ENCODE measurements at places on chromosomes 5 and 9.

GRCh38 chr5:80867233-80867632, 92.9 kb upstream of the RASGRF2 start:
- no peak for DNase-seq

DNA sequence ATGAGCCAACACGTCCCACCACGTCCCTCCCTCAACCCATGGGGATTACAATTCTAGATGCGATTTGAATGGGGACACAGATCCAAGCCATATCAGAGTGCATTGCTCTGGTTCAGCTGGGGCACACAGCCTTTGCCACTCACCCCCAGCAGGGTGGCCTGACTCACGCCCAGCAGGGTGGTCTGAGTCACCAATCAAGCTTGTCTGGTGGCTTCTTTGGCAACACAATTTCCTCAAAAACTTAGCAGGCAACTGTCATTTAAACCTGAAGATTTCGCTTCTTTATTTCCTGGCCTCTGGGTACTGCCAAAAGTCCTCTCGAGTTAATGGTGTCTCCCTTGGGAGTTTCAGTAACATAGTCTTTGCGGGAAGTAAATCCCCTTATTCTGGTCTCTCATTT, 16.3 kb upstream of the SEMA5A start:
- no peak for DNase-seq

GRCh38 chr5:172641359-172642050, 442 bp downstream of the NEURL1B start:
- no peak for DNase-seq

DNA sequence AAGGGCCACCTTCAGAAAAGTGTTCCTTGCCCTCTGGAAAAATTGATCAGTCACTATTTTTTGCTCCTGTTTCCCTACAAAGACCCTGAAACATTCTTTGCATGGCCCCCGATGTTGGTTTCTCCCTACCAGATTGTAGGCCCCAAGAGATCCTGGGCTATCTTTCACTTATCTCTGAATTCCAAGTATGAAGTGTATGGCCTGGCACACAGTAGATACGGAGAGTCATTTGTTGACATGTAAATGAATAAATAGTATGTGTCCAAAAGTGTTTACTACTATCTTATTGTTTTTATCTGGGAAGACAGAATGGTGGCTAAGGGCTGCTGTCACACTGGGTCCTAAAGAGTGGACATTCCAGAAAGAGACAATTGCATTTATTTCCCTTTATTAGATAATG, 7.4 kb upstream of the ANKDD1B start:
- no peak for DNase-seq

DNA sequence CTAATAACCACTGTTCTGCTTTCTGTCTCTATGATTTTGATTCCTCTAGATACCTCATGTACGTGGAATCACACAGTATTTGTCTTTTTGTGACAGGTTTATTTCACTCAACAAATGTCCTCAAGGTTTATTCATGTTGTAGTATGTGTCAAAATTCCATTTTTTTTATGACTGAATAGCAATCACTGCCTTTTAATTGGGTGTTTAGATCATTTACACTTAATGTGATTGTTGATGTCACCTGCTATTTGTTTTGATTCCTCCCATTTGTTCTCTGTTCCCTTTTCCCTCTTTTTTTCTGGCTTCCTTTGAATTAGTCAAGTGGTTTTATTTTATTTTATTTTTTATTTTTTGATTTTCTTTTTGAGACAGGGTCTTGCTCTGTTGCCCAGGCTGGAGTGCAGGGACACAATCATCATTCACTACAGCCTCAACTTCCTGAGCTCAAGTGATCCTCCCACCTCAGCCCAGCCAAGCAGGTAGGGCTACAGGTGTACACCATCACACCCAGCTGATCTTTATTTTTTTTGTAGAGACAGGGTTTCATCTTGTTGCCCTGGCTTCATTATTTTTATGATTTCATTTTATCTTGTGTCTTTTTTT, 41.6 kb downstream of the LHX3 start:
- DNase-seq, result no peak

- no peak for DNase-seq
Measured at GRCh38 chr5:98865690-98866089, 63.1 kb downstream of the CHD1 start.

DNA sequence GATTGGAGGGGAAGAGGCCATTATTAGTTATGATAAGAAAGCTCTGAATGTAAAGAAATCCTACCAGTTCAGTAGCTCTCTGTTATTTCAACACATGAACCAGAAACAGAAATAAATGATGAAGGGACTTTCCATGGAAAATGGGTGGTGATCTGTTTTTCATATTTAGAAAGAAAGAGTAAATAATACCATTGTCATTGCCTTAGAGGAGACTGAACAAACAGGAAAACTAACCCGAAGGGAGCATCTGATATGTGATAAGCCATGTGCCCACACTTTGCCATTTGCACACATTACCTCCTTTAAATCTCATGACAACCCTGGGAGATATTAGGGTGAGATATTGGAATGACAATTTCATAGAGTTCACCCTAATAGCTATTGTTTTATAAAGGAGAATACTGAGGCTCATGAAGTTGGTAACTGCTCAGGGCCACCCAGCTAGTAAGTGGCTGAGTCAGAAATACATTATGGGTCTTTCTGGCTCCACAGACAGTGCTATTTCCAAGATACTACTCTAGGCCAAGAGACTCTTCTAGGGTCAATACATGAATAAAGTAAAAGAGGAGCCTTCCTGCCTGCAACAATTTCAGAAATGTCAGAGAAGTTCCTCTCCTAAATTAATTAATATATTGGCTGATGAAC, 111.0 kb upstream of the SLIT3 start:
- DNase-seq, result no peak

DNA sequence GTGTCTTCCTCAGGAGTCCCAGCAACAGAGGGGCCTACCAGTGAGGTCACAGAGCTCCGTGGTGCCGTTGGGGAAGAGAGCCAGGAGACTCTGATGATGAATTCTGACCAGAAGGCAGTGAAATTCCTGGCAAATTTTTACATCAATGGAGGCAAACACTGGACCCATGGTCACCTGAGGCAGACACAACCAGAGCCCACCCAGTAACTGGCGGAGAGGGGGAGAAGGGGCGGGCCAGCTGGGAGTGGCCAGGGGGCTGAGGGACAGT, at the start of gene STPG3:
TSS of gene STPG3 (plus strand) at position 93 of the 268 bp plus-strand sequence. CDS start at position 94, 1 bp downstream.
- no peak for DNase-seq

GRCh38 chr9:132743931-132744479, 73.7 kb downstream of the GTF3C4 start:
- no peak for DNase-seq

GRCh38 chr9:37377688-37378612, 44.5 kb upstream of the GRHPR start:
- DNase-seq, result no peak

DNA sequence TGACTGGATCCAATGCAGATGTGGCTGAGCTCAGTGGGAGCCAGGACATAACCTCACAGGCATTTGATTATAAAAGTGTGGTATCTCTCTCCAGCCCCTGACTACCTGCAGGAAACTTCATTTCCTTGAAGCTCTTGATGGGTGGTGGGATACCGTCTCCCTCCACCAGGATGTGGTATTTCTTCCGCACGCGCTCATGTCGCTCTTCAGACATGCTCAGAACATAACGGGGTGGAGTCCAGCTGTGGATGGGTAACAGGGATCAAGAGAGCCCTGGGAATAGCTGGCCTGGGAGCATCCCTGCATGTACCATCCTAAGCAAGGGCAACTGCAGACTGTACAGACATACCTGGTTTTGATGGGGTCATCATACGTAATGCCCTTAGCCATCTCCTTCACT, 1.2 kb downstream of the DDX41 start:
- no peak for DNase-seq

DNA sequence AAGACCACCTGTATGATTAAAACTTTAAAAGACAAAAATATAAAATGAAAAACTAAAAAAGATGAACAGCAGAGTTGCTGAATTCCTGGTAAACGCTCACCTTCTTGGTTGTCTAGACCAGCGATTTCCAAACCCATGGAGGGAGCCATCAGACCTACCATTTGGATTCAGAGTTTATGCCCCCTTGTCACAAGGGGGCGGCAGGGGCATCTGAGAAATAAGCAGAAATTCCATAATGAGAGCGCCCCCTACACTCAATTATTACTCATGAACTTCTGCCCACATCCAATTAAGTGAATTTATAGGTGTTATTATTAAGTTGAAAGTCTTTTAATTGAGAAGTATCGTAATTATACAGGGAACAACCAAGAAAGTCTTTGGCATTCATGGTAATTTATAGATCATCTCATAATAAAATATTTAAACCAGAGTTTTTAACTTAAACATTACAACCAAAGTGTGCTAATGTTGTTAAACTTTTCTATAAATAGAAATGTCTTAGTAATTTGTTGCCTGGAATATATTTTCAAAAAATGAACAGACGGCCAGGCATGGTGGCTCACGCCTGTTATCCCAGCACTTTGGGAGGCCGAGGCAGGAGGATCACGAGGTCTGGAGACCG, 35.2 kb upstream of the SPATA31C2 start:
- peak; percentile 49 for DNase-seq

- DNase-seq, result no peak
Measured at GRCh38 chr5:117102591-117102990, 528.0 kb upstream of the SEMA6A start.

- DNase-seq, result no peak
Measured at GRCh38 chr9:33731625-33732024, 63.7 kb upstream of the PRSS3 start.

DNA sequence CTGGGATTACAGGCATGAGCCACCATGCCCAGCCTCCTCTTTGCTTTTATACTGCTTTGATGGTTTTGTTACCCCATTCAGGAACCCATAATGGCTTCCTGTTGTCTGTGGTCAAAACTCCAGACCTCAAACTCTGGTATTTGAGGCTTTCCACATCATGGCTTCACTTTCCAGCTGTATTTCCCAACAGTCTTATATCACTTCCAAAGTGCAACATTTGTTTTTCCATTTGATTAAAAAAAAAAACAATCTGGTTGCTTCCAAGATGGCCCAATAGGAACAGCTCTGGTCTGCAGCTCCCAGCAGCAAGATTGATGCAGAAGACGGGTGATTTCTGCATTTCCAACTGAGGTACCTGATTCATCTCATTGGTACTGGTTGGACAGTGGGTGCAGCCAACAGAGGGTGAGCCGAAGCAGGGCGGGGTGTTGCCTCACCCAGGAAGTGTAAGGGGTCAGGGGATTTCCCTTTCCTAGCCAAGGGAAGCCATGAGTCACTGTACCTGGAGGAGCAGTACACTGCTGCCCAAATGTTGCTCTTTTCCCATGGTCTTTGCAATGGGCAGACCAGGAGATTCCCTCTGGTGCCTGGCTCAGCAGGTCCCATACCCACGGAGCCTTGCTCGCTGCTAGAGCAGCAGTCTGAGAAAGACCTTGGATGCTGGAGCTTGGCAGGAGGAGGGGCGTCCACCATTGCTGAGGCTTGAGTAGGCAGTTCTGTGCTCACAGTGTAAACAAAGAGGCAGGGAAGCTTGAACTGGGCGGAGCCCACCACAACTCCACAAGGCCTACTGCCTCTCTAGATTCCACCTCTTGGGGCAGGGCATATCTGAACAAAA, 458.4 kb downstream of the KDM4C start:
- DNase-seq, result peak; percentile 5

DNA sequence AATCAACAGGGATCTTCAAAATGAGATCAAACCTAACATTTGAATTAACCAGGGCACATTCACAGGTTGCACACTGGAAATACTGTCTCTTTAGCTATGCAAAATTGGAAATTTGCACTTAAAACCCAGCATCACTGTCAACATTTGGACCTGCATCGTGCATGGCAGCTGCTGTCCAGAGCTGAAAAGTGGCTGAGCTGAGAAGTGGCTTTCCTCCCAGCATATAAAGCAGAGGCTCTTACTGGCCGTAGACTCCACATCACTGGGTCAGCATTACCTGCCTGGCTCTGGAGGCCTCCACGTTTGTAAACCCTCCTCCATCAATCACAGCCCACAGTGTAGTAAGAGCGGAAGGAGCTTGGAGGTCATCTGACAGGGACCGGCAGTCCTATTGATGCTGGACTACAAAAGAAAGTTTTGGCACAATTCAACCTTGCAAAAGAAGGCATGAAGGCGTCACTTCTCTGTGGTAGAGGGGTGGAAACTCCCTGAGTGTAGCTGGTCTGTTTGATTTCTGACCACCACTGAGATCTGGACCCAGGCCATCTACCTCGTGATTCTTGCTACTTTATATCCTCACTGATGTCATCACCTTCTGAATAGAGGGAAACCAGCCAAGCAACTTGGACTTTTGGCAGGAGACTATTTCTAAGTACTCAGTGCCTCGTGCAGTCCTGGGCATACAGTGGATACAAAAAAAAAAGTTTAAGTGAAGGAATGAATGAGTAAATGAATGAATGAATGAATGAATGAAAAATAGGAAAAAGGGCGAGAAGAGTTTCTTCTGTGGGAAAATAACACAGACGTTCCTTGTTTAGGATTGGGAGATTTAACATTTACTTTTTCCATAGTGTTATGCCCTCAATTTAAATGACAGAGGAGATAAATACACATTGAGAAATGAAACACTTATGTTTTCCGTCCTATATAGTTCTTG, 14.8 kb downstream of the RASEF start:
- DNase-seq, result no peak

- no peak for DNase-seq
Measured at GRCh38 chr9:18699764-18700163, 225.8 kb downstream of the ADAMTSL1 start.

GRCh38 chr9:14831074-14831473, 79.2 kb downstream of the FREM1 start:
- DNase-seq, result no peak

GRCh38 chr9:37424204-37424685, 1.7 kb downstream of the GRHPR start:
- DNase-seq, result no peak

DNA sequence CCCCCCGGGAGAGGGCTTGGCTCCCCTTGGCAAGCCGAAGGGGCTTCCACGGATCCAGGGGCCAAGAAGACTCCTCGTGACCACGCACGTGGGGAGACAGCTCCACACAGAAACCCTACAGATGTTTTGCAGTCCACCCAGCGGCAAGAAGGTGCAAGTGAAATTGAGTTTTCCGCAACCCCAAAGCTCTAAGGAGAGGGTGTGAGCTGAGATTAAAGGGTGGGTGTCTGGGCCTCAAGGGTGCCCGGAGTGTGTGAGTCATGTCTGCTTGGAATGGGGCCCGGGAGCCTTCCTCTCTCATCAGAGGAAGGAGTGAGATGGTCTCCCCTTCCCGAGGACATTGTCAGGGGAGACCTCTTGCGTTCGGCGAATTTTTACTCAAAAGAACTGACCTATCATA, 79.1 kb downstream of the OLFM1 start:
- DNase-seq, result no peak

DNA sequence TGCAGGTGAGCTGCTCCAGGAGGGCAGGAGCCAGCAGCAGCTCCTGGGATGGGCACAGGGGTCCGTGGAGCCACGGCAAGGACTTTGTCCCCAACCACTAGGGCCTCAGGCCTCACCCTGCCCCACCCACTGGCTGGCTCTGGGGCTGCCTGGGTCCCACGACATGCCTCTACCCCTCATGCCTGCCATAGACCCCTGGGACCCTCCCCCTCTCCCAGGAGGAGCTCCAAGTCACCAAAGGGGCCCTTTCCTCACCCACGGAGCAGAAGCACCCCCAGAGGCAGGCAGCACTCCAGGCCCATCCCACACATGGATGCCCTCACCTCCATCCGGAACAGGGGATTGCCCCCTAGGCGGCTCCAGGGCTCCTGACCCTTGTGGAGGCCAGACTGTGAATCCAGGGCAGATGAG, 6.5 kb downstream of the ABCA2 start:
- DNase-seq, result no peak

Measured in stimulated activated CD4-positive, alpha-beta T cell treated with anti-CD3 and anti-CD28 coated beads, Interleukin-2, amount 100 ng/mL, for 4 hours (primary cell).